ENCODE measurements at places on chromosomes 6 and 20. TPM values are rescaled to one million over a fixed set of nuclear protein-coding genes. Genes with fewer than 3 reads are reported as not detected.

The CDSN gene
- total RNA-seq: not detected

The BPIFB2 gene
- not detected for total RNA-seq

The MYO6 gene
- total RNA-seq: 17.0 TPM

The ADGRF5 gene
- under 0.01 TPM for total RNA-seq

The TINAG gene
- not detected for total RNA-seq

The GPX5 gene
- total RNA-seq: not detected

The SAPCD1 gene
- 1.2 TPM for total RNA-seq

The SLC22A16 gene
- not detected for total RNA-seq

The ENPP3 gene
- total RNA-seq: under 0.01 TPM

The DPPA5 gene
- total RNA-seq: not detected

The NMBR gene
- total RNA-seq: 0.11 TPM

The EPHA7 gene
- 1.00 TPM for total RNA-seq

The DBNDD2 gene
- total RNA-seq: 3.4 TPM

The RUNX2 gene
- 3.2 TPM for total RNA-seq

The NR2E1 gene
- total RNA-seq: not detected

The HLA-DQB1 gene
- total RNA-seq: not detected

The NRSN2 gene
- 44.0 TPM for total RNA-seq

The SLC12A5 gene
- total RNA-seq: under 0.01 TPM

The HDDC2 gene
- 59.5 TPM for total RNA-seq

The PI16 gene
- total RNA-seq: 0.75 TPM

The APCDD1L gene
- total RNA-seq: 11.0 TPM

The DNAH8 gene
- total RNA-seq: 0.12 TPM

The POM121L2 gene
- total RNA-seq: not detected

The SLC17A9 gene
- total RNA-seq: 16.6 TPM

The CLPSL2 gene
- total RNA-seq: not detected

The RBPJL gene
- not detected for total RNA-seq

The PRDM1 gene
- 3.4 TPM for total RNA-seq

The TFAP2D gene
- total RNA-seq: not detected

The LKAAEAR1 gene
- total RNA-seq: not detected

The XKR7 gene
- total RNA-seq: not detected

The MICB gene
- total RNA-seq: 21.9 TPM

The SLC13A3 gene
- 3.1 TPM for total RNA-seq

The BNIP5 gene
- total RNA-seq: not detected

The FAM135A gene
- 15.1 TPM for total RNA-seq

The IRAK1BP1 gene
- total RNA-seq: 5.4 TPM

The INSM1 gene
- total RNA-seq: not detected

The SLC32A1 gene
- not detected for total RNA-seq

The SIRPB2 gene
- not detected for total RNA-seq

The TNNC2 gene
- 0.12 TPM for total RNA-seq

The MEP1A gene
- not detected for total RNA-seq

The HLA-G gene
- total RNA-seq: not detected

The FOXF2 gene
- total RNA-seq: 0.25 TPM

The TUBB2B gene
- 0.89 TPM for total RNA-seq

All from uterine smooth muscle cell (primary cell).